Occipital lobe (tissue), 3 donors: ENCODE measurements at places on chromosomes 7 and 10. TPM values are rescaled to one million over a fixed set of nuclear protein-coding genes. Genes with fewer than 3 reads are reported as not detected.

Gene ZNF853
- 23.6 TPM for total RNA-seq

Gene GNAT3
- not detected for total RNA-seq

Gene ADCYAP1R1
- total RNA-seq, result 53.0 TPM

Gene EPDR1
- 16.4 TPM for total RNA-seq

Gene HABP2
- 0.31 TPM for total RNA-seq

Gene GPR15LG
- total RNA-seq, result not detected
